CD8-positive, alpha-beta T cell (primary cell): ENCODE measurements at places on chromosomes 13 and 19.

DNA sequence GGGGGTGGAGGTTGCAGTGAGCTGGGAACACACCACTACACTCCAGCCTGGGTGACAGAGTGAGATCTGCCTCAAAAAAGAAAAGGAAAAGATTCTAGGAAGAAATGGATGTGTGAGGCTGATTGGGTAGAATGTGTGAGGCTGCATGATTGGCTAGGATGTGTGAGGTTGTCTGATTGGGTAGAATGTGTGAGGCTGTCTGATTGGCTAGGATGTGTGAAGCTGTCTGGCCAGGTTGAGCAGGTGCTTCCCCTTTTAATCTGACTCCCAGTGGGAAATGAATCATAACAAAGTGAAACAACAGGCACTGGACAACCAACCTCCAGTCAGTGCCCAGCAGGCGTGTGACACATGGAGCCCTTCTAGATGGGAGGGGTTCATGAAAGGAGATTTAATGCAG is 14.7 kb downstream of the C13orf46 start:
- DNase-seq: no peak

GRCh38 chr13:113777311-113778260 is 18.6 kb downstream of the TMEM255B start:
- DNase-seq: no peak

- DNase-seq: no peak
Observed at GRCh38 chr19:13803038-13803437, 7.8 kb downstream of the ZSWIM4 start.

DNA sequence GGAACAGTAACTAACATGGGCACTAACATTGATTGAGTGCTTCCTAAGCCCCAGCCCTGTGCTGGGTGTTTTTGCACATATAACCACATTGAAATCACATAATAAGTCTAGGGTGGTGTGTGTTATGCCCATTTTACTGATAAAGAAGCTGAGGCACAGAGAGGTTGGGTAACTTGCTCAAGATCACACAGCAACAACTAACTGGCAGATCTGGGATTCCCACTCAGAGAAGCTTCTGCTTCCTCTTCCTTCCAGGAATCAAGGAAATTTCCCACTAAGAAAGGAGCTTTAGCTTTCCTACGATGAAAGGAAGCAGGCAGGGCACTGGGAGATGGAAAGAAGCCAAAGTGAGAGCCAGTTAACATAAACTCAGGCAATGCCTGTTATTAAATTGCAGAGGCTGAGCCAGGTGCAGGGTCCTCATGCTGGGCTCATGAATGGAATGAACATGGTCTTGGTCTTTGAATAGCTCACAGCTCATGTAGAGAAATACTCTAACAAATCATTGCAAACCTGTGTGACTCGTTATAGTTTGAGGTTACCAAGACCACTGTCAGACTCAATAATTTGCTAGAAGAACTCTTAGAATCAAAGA is 10.1 kb downstream of the SSC5D start:
- DNase-seq: no peak

DNA sequence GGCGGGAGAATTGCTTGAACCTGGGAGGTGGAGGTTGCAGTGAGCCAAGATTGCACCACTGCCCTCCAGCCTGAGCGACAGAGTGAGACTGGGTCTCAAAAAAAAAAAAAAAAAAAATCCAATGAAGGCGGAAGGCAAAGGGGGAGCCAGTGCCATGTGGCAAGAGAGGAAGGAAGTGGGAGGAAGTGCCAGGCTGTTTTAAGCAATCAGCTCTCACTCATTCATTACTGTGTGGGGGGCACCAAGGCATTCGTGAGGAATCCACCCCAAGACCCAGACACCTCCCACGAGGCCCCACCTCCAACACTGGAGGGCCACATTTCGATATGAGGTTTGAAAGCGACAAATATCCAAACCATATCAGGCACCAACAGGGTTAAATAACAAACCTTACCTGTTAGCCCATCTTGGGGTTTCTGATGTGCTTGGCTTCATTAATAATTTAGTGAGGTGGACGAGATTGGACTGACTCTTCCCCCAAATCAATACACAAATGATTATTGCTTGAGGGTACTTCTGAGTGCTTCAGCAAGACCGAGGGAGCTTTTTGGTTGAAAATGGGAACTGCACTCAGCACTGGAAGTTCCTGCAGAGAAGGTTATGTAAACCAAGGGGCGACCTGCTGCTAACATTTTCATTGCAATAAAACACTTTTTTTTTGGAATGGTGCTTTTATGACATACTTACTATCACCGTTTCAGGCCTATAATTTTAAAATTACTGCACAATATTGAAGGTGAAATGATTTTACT is 7.5 kb upstream of the LRP3 start:
- DNase-seq: no peak
